ENCODE measurements at places on chromosomes 7 and 10.

- no peak for DNase-seq
These were observed 38.0 kb downstream of the INPP5A start for GRCh38 chr10:132575320-132576201.

DNA sequence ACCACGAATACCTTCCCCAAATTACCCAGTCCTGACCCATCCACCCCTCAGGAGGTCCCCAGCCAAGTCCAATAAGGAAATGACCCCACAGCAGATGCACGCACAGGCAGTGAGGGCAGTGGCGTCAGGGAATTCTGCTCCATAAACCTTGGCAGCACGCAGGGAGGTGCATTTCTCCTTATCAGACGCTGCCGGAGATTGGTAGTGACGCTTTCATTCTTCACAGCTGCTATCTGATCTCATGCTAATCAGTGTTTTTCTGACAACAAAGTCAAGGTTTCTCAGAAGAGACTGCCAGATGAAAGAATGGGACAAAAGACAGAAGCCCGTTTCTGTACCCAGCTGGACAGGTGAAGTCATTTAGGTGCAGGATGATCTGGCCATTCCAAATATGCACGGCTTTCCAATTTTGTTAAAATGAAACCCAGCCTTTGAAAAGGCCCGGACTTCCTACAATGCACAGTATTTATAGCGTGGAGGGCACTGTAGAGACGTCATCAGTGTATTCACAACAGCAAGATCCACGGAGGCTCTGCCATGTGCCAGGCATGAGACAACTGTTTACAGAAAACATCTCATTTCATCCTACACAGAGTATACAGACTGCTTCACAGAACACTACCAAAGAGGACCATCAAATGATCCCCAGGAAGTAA is 35.3 kb downstream of the DIP2C start:
- DNase-seq = no peak

DNA sequence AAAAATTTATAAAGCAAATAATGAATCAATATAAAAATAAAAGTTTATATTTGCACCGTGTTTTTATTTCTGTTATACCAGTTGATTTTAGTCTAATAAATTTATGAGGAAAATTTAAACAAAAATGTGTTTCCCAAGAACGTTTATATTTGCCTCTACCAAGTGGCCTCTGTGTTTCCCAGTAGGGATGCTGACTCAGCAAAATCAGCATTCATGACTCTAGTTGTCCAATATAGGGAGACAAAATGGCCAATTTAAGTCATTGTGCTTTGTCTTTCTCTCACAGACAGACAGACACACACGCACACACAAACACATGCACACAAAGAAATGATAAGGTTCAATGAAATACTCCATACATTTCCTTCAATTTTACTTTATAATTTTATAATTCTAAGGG is 942.5 kb upstream of the ZWINT start:
- no peak for DNase-seq

DNA sequence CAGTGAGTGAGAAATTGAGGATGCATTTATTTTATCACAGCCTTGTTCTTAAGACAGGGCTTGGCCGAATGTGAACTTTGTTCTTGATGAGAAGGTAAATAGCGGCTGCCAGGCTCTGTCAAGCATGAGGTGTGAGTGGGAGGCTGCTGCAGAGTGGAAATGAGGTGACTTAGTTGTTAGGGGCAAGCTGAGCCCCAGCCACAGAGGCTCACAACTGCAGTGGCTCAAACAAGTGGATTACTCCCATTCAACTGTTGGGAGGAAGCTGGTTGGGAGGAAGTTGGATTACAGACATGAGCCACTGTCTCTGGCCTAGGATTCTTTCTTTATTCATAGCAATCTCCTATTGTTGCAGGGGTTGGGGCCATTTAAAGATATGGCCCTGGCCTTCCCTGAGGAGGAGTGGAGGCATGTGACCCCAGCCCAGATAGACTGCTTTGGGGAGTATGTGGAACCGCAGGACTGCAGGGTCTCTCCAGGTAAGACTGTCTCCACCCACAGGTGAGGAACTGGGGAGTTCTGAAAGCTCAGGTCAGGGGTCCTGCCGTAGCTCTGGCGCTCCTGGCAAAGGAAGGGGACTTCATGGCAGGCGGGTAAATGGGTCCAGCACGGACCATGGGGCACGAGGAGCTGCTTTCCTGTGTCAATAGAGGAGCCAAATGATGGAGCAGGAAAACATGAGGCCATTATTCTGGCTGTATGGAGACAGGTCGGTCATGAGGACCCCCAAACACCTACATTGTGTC is 7.1 kb downstream of the ZSCAN25 start:
- DNase-seq = no peak

DNA sequence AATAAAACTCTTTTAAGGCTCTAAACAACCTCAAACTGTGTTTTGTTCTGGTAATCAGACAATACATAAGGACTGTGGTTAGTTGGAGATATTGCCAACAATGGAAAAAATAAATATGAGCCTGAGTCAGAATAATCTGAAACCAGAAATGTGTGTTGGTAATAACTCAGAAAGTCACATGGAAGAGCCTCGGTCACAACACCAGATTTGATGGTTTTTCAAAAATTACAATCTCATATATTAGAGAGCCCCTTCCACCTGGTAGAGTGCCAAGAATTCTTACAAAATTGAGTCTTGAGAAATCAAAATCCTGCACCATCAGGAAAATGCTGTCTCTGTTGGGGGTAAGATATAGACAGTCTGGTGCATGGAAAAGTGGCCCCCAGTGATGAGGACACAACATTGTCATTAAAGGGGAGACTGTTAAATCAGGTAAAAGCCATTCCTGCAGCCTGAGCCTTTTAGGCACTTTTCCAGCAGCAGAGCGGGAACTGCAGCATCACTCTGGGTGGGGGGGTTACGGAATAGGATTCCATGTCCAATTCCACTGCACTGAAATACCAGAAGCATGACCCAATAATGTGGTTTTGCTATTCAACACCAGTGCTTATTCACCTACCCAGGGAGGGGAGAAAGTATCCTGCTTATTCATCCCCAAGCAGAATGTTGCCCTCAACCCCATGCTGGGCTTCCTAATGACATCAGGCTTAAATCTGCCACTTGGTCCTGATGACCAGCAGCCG is 9.5 kb upstream of the ADAM12 start:
- no peak for DNase-seq

GRCh38 chr7:24731313-24731712 is 26.0 kb downstream of the GSDME start:
- DNase-seq = no peak

- peak; percentile 4 for DNase-seq
These were observed 122.5 kb upstream of the ANKRD1 start for GRCh38 chr10:91043173-91043910.

DNA sequence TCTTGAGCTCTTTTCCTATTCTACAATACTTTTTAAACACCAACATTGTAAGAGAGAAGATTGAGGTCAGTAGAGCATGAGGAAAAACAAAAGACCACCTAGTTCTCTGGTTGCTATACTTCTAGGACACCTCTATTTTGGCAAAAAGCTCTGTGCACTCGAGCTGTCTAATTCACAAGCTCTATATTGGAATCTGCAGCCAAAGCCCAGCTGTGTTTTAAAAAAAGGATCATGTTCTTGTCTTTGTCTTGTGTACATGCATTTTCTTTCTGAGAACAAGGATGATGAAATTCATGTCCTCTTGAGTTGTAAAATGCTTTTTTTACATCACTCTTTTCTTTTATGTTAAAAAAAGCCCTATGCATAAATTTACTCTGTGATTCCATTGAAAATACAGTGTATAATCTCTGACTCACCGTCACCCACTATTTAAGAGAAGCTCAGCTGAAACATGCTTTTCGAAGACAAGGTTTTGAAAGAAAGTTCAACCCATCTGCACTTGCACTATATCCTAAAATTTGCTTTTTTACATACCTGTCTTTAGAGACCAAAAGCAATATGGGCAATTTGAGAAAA is 215.5 kb upstream of the VSTM2A start:
- no peak for DNase-seq

DNA sequence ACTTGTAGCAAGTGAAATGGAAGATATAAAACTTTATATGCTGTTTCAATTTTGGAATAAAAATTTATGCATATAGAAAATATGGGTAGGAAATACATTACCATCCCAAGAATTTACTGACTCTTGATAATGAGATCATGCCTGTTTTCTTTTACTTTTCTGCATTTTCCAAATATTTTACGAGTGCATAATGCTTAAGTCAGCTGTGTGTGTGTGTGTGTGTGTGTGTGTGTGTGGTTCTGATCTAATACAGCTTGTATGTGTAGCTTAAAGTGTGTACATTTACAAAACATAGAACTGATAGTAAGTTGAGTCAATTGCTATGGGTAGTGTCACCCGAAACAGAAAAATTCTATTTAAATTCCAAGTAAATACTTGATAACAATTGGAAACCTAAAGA is 315.9 kb upstream of the LRRN3 start:
- DNase-seq = no peak

- no peak for DNase-seq
These were observed 497.4 kb downstream of the GRM8 start for GRCh38 chr7:126755381-126755780.

GRCh38 chr10:71244431-71245419 is 32.4 kb downstream of the UNC5B start:
- no peak for DNase-seq

DNA sequence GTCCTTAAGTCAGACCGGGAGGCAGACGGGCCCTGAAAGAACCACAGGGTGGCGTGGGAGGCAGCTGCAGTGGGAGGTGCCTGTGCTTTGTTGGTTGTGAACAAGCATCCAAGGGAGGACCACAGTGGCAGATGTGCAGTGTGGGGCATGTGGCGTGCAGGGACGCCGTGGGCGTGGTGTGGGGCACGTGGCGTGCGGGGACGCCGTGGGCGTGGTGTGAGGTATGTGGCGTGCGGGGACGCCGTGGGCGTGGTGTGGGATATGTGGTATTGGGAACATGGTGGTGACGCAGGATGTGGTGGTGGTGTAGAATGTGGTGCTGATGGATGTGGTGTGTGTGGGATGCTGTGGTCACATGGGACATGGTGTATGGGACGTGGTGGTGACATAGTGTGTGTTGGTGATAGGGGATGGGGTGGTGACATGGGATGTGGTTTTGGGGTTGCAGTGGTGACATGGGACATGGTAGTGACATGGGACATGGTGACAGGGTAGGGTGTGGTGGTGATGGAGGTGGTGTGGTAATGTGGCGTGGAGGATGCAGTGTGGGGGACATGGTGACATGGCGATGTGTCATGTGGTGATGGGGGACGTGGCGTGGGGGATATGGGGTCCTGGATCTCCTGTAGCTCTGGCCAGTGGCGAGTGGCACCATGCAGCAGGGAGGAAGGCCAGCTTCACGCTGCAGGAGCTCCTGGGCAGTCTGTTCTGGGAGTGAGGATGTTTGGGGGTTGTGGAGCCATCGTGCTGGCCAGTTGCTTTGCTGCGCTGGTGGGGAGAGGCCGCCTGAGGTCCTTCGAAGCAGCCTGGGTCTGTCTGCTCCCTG is 78.8 kb downstream of the INPP5A start:
- peak; percentile 13 for DNase-seq

- DNase-seq = no peak
These were observed 141.2 kb downstream of the LHPP start for GRCh38 chr10:124602646-124603365.

DNA sequence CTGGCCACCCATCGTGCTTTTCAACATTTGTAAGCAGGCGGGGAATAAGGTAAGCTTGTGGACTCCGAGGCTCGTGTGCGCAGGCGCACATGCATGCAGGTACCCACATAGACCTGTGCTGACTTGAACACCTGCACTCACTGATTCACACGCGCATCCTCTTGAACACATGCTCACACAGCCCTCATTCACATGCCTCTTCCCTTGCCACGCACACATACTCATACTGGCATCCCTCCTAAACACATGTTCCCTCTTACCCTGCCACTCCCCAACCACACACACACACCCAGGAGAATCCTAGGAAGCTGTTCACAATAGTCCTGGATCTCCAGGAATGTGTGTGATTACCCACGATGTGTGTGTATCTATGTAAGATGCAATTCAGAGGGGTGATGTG is 44.1 kb upstream of the LBX1 start:
- DNase-seq = no peak

DNA sequence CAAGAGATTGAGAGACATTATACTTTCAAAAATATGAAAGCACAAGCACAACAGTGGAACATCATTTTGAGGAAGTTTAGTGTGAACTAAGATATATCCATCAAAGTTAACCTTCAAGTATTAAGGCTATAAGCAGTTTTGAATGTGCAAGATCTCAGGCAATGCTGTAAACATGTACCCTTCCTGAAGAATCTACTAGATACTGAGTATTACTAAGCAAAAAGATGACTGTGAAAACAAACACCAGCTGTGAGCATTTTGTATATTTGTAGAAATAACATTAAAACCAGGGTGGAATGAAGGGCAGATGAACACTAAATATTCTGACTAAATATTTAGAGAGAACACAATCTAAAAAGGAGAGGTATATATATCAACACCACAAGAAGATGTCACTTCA is 41.3 kb upstream of the ADRA2A start:
- no peak for DNase-seq

GRCh38 chr7:142847353-142847752 is 7.5 kb upstream of the EPHB6 start:
- no peak for DNase-seq

DNA sequence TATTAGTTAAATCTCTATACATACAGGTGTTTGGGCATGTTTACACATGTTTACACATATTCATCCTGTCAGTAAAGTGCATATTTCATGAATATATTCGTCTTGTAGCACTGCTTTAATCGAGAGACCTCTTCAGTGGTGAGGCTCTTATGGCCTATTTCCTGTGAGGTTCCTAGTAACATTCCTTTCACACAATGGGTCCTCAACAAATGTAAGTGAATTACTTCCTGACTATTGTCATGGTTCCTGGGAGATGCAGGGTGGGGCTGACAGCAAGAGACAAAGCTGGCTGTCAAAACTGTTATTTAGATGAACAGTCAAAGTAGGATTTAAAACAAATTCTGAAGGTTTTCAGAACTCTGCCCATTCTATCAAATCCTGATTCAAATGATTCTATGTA is 12.4 kb upstream of the SEMA3A start:
- no peak for DNase-seq

DNA sequence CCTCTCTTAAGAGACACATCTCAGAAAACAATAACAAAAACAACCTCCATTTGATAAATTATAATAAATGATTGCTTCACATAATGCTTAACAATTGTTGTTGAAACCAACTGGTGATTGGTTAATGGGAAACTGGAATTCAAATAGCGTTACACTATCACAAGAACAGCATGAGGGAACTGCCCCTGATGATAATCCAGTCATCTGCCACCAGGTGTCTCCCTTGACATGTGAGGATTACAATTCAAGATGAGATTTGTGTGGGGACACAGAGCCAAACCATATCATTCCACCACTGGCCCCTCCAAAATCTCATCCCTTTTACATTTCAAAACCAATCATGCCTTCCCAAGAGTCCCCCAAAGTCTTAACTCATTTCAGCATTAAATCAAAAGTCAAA is 375.9 kb downstream of the BMPER start:
- no peak for DNase-seq

GRCh38 chr10:69492746-69493462 is 41.6 kb downstream of the TSPAN15 start:
- DNase-seq = no peak

- DNase-seq = no peak
These were observed 80.4 kb upstream of the CDK6 start for GRCh38 chr7:92916770-92917224.

GRCh38 chr7:54860843-54861242 is 101.8 kb upstream of the SEC61G start:
- DNase-seq = no peak
